ENCODE measurements at places on chromosomes 12 and 14.

- no peak for DNase-seq
Observed at GRCh38 chr12:103632554-103633216, 45.6 kb downstream of the STAB2 start.

GRCh38 chr14:66249544-66249943, 236.6 kb upstream of the CCDC196 start:
- DNase-seq: no peak

GRCh38 chr12:73277971-73278370, 1005.8 kb downstream of the TRHDE start:
- no peak for DNase-seq

GRCh38 chr12:9951026-9951675, 19.0 kb upstream of the CLEC2A start:
- no peak for DNase-seq

DNA sequence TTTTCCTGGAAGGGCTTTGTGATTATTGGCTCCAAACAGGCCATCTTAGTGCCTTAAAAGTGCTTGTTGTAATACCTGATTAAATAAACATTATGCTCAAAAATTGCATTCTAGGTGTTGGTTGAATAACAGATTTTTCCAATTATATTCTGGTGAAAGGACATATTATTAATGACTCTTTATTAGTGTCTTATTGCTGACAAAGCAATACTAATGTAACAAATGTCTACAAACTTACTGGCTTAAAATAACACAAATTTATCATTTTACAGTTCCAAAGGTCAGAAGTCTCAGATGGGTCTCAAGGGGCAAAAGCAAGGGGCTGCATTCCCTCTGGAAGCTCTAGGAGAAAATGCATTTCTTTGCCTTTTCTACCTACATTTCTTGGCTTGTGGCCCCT, 86.9 kb upstream of the CPM start:
- DNase-seq: no peak

- DNase-seq: no peak
Observed at GRCh38 chr12:120093592-120094355, 22.8 kb downstream of the RAB35 start.

- no peak for DNase-seq
Observed at GRCh38 chr14:99673305-99674063, 10.6 kb upstream of the CYP46A1 start.

DNA sequence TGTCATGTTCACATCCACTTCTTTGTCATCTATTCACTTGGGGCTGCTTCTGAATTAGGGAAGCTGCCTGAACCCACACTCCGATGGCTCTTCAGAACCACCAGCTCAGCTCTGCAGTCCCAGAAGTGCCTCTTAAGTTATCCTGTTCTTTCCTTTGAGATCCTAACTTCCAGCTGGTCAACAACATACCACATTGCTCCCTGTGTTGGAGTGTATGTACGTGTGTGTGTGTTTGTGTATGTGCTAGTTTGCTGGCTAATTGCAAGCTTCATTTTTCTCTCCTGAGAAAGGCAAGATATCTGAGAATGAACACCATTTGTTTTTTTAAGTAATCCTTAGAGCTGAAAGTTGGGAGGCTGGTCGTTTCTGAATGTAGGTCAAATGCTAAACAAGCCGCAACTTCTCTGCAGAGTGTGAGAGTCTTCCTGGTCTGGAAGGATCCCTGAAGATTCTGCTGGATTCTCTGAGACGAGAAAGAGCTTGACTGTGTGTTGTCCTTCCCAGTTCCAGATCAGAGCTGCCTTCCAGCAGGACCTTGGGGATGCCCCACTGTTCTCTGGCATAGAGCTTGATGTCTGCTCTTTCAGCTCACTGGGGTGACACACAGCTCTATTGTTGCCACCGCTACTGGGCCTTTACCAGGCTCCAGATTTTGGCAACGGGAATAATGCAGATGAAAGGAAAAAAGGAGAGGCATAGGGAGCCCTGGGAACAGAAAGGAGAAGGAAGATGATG, 839 bp downstream of the GSG1 start:
- no peak for DNase-seq

DNA sequence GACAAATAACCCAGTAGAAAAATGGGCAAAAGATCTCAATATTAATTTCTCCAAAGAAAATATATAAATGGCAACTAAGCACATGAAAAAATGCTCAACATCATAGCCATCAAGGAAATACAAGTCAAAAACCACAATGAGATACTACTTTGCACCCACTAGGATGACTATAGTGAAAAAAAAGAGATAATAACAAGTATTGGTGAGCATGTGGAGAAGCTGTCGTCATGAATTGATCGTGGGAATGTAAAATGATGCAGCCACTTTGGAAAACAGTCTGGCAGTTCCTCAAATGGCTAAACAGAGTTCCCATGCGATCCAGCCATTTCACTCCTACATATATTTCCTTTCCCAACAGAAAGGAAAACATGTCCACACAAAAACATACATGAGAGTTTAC, 18.1 kb downstream of the JDP2 start:
- no peak for DNase-seq

GRCh38 chr14:97458661-97459579, 661.7 kb downstream of the VRK1 start:
- no peak for DNase-seq

DNA sequence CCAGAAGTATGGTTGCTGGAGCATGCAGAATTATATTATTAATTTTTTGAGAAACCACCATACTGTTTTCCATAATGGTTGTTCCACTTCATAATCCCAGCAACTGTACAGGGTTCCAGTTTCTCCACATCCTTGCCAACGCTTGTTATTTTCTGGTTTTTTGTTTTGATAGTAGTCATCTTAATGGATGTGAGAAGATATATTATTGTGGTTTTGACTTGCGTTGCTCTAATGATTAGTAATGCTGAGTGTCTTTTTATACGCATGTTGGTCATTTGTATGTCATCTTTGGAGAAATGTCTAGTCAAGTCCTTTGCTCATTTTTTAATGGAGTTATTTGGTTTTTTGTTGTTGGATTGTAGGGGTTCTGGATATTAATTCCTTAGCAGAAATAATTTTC, 58.1 kb downstream of the DAAM1 start:
- no peak for DNase-seq

- no peak for DNase-seq
Observed at GRCh38 chr14:72723858-72724530, 169.9 kb downstream of the DPF3 start.

GRCh38 chr12:64998371-64999147, 122.5 kb downstream of the WIF1 start:
- DNase-seq: no peak

DNA sequence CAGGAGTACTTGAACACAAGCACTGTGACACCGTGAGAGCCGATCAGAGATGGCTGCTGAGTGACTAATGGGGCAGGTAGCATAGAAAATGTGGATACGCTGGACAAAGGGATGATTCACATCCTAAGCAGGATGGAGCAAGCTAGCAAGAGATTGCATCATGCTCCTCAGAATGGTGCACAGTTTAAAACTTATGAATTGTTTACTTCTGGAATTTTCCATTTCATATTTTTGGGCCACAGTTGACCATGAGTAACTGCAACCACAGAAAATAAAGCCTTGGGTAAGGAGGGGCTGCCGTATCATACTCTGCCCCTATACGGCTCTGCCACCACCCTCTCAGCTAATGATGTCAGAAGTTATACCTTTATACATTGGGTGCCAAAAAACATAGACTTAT, 23.3 kb upstream of the MARK3 start:
- no peak for DNase-seq

DNA sequence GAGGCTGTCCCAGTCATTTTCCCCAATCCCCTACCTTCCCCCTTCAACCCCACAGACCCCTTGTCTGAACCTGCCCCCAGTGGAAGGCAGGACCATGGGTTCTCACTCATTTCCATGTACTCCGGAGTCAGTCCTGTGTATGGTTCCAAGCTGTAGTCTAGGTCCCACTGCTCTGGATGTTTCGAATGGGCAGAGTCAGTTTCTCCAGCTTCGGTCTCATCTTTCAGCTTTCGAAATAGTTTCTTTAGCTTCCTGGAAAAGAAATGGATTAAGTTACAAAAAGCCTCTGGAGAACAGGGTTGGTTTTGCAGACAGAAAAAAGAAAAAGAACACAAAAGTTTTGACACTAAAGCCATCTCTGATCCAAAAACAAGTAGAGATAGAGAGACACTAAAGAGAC, 167.5 kb downstream of the NTF3 start:
- no peak for DNase-seq

GRCh38 chr14:105199093-105199492, 18.0 kb upstream of the NUDT14 start:
- DNase-seq: no peak

- no peak for DNase-seq
Observed at GRCh38 chr12:109307051-109307450, 2.0 kb downstream of the FOXN4 start.

- no peak for DNase-seq
Observed at GRCh38 chr14:72649603-72650227, 244.2 kb downstream of the DPF3 start.

DNA sequence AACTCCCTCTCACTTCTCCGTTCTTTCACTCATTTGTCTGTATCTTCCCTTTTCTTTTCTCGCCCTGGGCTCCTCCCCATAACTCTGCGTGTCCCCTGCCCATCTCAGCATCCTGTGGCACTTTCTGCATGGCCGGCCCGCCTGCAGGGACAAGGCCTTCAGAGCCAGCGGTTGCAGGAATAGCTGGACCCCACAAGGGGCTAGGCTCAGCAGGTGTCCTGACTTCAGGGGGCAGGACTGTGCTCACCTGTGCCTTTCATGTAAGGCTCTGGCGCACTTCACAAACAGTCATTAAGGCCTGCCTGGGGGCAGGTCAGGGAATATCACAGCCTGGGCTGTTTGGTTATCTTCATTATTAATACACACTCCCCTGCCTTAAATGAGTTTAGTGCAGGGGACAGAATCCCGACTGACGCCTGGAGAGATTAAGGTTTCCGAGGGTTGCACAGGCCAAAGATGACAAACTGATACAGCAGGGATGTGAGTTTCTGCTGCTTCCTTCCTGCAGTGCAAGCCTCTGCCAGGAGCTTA, 768.8 kb upstream of the TBX3 start:
- no peak for DNase-seq

DNA sequence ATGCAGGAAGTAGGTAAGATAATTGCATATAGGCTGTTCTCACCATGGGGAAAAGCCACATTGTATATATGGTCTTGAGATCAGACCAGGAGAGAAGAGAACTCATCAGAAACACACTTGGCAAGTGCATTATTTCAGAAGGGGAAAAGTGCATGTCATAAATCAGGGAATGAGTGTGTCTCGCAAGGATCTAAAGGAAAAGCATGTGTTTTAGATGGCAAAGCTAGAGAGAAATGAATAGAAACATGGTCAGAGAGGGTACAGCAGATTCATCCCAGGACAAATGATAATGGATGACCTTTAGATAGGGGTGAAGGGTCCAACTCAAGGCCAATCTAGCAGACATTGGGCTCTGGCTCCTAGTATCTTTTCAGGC, 230.2 kb upstream of the NAV3 start:
- no peak for DNase-seq

- no peak for DNase-seq
Observed at GRCh38 chr14:21498540-21499526, 12.3 kb downstream of the METTL3 start.

DNA sequence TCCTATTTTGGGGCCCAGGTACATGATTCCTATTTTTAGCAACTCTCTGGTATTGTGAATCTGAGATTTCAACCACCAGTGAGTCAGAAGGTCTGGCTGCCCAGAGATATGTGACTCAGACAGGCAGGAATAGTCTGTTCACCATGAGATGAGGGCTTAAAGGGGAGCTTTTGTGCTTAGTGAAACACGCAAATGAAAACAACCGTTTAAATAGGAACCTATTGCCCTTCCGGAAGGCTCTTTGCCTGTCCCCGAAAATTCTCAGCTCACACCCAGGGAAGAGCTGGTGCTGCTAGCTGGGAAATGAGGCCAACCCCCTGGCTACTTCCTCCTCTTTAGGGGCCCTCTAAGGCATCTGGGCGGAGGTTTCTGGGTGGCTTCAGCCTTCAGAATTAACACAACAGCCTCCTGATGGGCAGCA, 283.6 kb downstream of the CACNA1C start:
- DNase-seq: no peak

- no peak for DNase-seq
Observed at GRCh38 chr12:34393821-34394150, 371.5 kb downstream of the ALG10 start.

- no peak for DNase-seq
Observed at GRCh38 chr12:68113644-68114043, 45.9 kb downstream of the IFNG start.

GRCh38 chr12:90940872-90941499, 14.0 kb downstream of the CCER1 start:
- no peak for DNase-seq

GRCh38 chr14:100423317-100424010, 100.3 kb downstream of the SLC25A47 start:
- DNase-seq: no peak

DNA sequence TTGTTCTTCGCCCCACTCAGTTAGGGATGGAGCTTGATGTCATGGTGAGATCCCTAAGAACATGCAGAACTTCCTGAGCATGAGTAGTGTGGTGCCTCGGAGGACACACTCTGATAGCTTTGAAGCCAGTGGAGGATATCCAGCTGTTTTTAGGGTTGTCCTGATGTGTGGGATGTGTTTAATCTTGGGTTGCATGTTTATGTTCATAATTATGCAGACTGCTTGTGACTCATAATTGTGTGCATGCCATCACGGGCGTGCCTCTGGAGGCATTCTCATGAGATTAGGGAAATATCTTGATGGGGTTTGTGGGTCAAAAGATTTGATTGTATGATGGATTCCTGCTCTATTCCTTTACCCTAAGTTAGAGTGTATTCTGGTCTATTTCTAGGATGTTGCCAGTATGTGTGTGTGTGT, 267.4 kb upstream of the PELI2 start:
- no peak for DNase-seq

- DNase-seq: no peak
Observed at GRCh38 chr12:89216211-89216952, 135.9 kb downstream of the DUSP6 start.

DNA sequence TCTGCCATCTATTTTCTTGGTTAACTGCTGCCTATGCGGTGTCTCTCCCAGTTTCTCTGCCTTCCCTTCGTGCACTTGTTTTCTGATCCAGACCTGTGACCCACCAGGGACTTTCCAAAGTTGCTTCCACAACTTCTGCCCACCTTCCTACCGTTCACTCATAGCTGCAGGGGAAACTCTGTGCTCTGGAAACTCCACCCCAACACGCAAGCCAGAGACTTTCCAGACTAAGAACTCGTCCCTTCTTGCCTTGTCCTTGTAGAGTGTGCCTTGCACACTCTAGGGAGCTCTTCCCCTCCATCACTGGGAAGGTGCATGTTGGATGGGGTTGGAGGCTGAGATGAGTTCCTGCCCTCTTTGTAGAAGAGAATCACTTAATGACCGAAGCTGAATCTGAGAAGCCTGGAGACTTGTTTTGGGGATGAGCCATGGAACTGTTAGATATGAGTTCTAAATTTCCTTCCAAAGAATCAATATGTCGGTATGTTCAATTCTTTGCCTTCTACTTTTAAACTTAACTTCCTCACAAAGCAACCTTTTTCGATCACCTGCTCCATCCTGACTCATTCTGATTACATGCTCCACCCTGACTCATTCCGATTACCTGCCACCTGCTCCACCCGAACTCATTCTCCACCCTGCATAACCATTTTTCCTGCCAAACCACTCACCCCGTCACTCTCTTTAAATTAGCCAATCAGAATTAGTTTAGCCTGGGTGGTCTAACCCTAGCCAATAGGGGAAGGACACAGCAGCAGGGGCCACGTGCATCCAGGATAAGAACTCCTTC, 82.1 kb upstream of the CAPRIN2 start:
- no peak for DNase-seq
